AG08396 (cell line): ENCODE measurements at places on chromosomes 5 and 9.

- DNase-seq = no peak
These were observed 77.0 kb downstream of the C5orf15 start for GRCh38 chr5:133891390-133891789.

DNA sequence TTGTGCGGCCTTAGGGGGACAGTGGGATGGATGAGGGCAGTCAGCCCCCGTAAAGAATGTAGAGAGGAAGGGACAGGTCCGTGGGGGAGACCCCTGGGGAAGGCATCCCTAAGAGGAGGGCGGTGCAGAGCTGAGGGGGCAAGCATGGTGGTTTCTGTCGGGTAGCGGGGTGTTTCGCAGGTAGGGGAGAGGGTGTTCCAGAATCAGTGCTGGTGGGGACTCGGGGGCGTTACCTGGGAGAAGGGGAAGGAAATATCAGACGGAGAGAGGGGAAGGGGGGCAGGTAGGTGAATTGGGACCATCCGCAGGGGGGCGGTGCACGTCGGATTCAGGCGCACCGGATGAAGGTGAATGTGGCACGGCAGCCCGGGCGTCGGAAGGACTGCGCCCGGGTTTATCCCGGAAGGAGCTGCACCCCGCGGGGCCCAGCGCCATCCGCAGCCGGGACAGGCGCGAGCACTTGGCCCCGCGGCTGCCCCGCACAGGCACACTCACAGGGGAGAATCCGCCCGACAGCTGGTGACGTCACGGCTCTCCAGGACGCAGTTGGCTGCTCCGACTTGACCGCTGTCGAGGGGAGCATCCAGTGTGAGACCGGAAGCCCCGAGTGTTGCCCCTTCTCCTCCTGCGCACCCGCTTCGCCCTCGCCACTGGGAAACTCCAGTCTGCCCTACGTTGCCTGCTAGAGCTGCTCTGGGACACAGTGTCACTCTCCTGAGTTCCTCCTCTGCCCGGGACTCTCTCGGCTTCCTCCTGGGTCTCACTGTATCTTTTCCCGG is 1.3 kb downstream of the CD72 start:
- DNase-seq = peak; percentile 75

DNA sequence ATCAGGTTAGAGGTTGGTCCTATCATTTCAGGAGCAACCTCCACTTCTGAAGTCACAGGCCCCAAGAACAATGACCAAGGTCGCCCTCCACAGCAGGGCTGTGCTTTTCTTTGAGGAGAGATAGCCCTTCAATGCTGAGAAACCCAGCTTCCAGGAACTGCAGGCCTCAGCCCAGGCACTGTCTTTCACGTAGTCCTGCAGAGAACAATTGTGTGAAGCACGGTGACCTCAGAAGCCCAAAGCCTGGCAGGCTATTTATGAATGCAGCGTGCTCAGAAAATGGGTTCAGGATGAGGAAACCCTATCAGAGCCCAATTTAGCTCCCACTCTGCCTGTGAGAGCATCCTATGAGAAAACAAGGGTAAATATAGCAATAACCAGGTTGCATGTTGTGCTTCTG is 388.3 kb downstream of the PLK2 start:
- no peak for DNase-seq

DNA sequence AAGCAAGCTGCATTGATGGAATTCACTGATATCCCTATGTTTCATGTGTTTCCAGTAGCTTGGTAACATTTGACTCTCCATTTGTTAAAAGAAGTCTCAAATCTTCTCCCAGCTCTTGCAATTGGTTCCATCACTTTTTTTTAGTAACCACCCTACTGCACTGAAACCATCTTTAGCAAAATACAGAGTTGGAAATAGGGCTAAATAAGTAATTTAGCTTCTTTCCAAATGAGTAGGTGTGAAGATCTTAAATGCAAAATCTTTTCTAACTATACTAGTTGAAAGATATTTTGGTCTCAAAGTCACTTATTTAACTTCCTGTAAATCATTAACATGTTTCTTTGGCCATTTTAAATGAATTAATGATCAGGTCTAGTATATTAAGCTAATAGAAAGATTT is 138.1 kb downstream of the DIRAS2 start:
- no peak for DNase-seq

DNA sequence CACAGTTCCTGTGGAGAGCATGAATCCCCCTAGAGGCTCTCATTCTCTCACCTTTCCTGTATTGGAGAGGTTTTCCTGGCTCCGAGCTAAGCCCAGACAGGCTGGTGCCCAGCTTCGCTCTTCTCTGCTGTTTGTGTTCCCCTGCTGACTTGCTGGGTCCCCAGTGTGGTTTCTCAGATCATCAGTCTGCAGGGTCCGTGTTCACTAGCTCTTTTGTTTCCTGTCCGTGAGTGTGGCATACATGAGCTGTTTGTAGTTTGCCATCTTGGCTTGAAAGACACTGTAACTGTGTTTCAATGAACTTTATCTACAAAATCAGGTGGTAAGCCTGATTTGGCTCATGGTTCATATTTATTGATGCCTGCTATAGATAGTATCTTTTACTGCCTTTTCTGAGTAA is 23.8 kb downstream of the LOX start:
- DNase-seq = no peak

- no peak for DNase-seq
These were observed 35.9 kb downstream of the MARCHF3 start for GRCh38 chr5:126994485-126994884.

- DNase-seq = no peak
These were observed 25.1 kb downstream of the EXD3 start for GRCh38 chr9:137397675-137398423.

- DNase-seq = no peak
These were observed 301.3 kb upstream of the ADCY2 start for GRCh38 chr5:7094626-7095025.

GRCh38 chr5:12023614-12024241 is 119.5 kb upstream of the CTNND2 start:
- DNase-seq = peak; percentile 8

- DNase-seq = no peak
These were observed 983.1 kb downstream of the TLE4 start for GRCh38 chr9:80554856-80555255.

DNA sequence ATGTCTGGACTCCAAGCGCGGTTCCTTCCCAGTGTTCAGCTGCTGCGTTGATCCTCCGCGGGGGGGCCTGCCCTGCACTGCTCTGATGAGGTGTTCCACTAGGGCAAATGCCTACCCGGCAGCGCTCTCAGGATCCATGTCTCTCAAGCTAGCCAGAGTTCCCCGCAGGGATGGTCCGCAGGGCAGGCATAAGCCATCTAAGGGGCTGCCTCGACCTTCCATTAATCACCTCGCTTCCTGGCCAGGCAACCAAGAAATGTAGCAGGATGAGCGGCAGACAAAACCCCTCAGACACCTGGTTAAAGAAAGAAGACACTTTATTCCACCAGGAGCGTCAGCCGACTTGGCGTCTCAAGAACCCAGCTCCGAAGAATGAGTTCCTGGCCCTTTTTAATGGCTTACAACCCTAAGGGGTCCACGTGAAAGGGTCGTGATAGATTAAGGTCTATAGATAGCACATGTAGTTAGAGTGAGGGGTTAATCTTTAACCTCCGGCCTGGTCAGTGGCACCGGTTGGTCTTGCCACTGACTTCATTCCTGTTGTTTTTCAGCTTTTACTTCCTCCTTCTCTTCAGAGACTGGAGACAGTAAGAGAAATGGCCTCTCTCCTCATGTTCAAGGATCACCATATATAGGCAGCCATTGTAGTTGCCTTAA is 47.2 kb upstream of the COX7C start:
- DNase-seq = no peak

- DNase-seq = no peak
These were observed 17.3 kb downstream of the MAMDC2 start for GRCh38 chr9:70060883-70061507.

DNA sequence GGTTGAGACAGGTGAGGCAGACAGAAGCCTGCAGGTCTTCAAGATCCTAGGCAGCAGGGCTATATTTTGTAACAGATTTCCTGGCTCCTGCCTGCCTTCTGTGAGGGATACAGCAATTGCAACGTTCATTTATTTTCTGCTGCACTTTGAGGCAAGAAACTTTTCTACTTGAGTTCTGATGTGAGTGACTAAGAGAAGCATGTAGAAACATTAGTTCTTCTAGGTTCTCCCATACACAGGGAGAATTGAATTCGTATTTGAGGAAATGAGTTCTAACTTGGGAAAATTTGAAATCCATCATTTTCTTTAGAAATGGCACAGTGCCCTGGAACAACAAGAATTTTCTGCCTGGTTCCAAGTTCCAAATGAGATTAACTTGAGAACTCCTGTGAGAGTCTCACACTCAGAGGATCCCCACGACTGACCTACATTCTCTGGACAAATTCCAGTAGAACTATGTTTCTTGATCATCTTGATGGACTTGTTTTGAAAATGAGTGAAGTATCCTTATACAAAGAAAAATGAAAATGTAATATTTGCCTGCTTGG is 15.0 kb downstream of the MAMDC2 start:
- DNase-seq = no peak

- DNase-seq = no peak
These were observed 782.8 kb upstream of the ACO1 start for GRCh38 chr9:31601666-31602065.

GRCh38 chr9:93461821-93462220 is 8.4 kb upstream of the FAM120AOS start:
- DNase-seq = no peak

- DNase-seq = no peak
These were observed 70.3 kb upstream of the MAP1B start for GRCh38 chr5:72036951-72037350.

- DNase-seq = no peak
These were observed 33.9 kb downstream of the GNAQ start for GRCh38 chr9:77997611-77998284.

DNA sequence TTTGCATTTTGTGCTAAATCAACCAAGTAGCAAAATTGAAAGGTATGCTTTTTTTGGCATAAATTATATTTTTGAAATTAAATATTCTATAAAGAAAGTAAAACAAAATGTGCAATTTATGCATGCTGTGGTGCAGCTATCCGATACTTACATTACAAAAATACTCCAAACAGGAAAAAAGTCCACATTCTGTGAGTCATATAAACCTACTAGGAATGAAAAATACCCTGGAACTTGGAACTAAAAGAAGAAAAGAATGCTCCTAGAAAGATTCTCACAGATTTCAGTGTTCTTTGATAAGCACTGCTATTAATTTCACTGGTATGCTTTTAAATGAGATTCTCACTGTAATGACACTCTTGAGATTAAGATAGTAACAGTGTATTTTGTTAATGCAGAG is 92.6 kb downstream of the OSMR start:
- no peak for DNase-seq

GRCh38 chr5:53166183-53166495 is 56.6 kb upstream of the MOCS2 start:
- DNase-seq = no peak

DNA sequence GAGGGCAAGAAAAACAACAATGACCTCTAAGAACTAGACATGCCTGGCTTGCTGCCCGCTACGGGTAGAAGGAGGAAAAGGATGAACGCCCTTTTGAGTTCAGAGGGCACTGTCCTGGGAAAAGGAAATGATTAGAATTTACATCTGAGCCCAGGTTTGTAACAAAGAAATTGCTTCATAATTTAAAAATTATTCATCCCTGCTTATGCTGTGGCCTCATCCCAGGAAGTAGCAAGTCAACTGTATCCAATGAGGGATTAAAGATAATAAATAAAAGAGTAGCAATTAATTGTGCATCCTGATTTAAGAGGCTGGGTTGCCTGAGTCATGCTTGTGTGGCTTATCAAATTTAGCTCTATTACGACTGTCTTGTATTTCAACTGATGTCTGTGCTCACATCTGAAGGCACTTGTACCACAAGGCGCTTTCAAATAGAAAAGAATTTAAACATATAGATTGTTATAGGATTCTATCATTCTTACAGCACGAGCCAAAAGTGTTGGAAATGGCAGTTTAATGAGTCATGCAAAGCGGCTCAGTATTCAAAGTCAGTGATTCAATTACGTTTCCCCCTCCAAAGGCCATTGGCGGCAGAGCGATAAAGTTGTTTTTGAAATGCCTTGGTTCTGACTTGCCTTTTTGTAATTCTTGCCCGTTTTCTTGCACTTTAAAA is 40.0 kb upstream of the DMRT1 start:
- DNase-seq = no peak

- DNase-seq = no peak
These were observed 41.2 kb downstream of the NADK2 start for GRCh38 chr5:36200513-36200912.

GRCh38 chr5:133861161-133861737 is 107.2 kb downstream of the C5orf15 start:
- no peak for DNase-seq

DNA sequence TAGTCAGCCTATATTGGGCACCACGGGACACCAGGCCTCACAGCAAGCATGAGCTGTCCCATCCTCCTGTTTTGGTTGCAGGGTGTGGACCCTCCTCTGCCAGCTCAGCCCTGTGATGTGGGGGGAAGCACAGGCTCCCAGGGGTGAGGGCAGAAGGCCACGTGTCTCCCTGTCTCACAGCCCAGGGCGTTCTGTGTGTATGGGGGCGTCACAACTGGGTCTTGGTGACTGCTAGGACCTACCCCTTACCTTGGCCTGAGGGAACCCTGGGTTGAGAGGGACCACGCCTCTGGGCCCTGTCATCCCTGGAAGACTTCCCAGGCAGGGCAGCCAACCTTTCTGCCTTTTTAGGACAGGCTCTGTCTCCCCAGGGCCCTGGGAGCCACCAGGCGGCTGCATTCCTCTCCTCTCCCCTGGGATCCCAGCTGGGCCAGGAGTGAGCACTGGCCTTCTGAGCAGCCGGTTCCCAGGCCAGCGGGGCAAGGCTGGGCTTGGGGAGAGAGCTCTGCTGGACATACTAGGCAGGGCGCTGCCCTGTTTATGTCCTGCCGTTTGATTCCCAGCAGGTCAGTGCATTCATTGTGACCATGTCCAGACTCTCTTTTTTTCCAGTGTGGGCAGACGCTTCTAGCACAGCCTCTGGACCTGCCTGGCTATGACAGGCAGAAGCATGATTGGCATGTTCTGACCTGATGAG is 97.4 kb downstream of the DAB2IP start:
- DNase-seq = no peak

DNA sequence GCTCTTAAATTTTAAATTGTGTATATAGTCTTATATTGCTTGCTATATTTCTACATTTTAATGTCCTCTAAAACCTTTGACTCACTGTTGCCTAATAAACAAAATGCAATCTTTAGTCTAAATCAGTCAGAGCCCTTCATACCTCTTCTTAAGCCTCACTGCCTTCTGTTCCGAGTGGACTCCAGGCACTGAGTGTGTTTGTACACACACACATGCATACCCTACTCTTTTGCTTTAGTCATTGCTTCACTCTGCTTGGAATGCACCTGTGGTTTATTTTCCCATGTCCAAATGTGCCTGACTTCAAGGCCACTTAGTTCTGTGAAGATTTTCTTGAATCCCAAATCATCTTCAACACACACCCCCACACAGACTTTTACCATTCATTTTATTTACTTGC is 60.9 kb downstream of the SLC12A2 start:
- DNase-seq = peak; percentile 13

- no peak for DNase-seq
These were observed 1.6 kb downstream of the UNC13B start for GRCh38 chr9:35163413-35163812.

GRCh38 chr5:154267516-154267915 is 77.0 kb downstream of the GALNT10 start:
- no peak for DNase-seq
